Stimulated activated CD8-positive, alpha-beta memory T cell treated with anti-CD3 and anti-CD28 coated beads, Interleukin-15, amount 100 ng/mL, for 24 hours (primary cell): ENCODE measurements at places on chromosomes 2 and 18.

GRCh38 chr2:222939979-222940378 lies 79.1 kb downstream of the ACSL3 start:
- DNase-seq = no peak

GRCh38 chr2:88810017-88810416 lies 118.5 kb downstream of the RPIA start:
- no peak for DNase-seq

DNA sequence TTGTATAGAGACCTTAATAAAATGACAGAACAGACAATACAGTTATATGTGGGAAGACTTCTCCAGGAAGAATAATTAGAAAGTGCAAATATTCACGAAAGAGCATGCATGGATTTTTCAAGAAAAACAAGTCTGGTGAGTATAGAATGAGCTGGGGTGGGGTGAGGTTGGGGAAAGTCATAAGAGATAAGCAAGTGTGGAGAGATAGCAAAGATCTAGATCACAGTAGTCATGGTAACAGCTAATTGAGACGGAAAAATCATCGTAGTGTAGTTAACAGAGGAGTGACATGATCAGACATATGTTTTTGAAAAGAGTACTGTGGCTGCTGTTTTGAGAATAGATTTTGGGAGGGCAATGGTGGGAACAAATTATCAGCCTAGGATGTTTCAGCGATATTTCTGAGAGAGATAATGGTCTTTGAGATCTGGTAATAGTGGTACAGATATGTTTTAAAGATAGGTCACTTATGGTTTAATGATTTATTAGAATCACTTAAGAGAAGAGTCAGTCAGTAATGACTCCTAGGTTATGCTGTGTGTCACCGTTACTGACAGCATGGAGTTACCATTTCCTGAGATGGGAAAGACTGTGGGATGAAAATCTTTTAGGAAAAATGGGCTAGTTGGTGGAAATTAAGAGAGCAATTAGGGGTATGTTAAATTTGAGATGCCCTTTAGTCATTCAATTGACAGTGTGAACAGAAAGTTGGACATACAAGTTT lies 248.5 kb upstream of the SLC8A1 start:
- no peak for DNase-seq

DNA sequence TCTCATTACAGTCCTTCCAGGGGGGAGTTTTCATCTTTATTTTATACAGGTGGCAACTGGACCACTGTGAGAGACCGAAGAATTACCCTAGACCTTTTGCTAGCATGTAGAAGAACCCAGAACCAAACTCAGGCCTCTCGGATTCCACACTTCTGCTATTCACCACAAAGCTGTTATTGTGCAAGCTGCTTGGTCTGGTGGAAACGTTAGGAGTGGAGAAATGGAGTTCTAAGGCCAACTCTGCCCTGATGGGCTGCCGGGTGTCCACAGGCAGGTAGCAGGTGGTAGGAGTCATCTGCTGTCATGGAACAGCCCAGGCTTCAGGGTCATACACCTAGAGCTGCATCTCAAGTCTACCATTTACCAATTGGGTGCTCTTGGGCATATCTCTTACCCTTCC lies 218.8 kb downstream of the BCL11A start:
- DNase-seq = no peak

DNA sequence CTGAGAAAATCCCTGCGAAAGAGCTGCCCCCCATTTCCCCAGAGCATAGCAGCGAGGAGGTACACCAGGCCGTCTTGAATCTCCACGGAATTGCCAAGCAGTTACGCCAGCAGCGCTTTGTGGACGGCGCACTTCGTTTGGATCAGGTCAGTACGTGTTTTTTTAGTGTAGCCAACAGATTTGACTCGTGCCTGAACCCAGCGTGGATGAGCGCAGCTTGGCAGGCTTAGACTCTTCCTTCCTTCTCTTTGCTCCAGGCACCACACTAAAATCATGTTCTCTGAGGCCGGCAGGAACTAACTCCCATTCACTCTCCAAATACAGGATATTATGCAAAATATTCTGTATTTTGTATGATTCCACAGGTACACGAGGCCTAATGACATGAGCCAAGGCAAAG lies 115.3 kb upstream of the ALPP start:
- no peak for DNase-seq

GRCh38 chr2:24644032-24644431 lies 149.2 kb downstream of the PTRHD1 start:
- DNase-seq = no peak

DNA sequence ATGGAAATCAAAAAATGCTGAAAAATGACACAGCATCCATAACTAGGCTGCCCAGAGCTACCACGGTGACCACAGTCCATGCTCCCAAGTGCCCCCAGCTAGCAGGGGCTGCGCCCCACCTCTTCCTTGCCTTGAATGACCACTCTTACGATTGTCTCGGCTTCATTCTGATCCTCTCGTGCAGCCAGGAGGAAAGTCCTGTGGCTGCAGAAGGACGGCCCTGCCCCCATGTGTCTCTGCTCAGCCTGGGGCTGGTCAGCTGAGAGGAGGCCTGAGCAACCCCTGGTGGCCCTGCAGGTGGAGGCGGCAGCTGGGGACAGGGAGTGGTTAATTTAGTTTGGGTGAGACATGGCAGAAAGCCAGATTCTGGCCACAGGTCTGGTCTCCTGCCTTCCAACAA lies 54.3 kb downstream of the KCNF1 start:
- no peak for DNase-seq

- no peak for DNase-seq
Measured at GRCh38 chr2:86368161-86368824, 30.9 kb upstream of the REEP1 start.

- no peak for DNase-seq
Measured at GRCh38 chr2:215521031-215521430, 85.2 kb upstream of the FN1 start.

DNA sequence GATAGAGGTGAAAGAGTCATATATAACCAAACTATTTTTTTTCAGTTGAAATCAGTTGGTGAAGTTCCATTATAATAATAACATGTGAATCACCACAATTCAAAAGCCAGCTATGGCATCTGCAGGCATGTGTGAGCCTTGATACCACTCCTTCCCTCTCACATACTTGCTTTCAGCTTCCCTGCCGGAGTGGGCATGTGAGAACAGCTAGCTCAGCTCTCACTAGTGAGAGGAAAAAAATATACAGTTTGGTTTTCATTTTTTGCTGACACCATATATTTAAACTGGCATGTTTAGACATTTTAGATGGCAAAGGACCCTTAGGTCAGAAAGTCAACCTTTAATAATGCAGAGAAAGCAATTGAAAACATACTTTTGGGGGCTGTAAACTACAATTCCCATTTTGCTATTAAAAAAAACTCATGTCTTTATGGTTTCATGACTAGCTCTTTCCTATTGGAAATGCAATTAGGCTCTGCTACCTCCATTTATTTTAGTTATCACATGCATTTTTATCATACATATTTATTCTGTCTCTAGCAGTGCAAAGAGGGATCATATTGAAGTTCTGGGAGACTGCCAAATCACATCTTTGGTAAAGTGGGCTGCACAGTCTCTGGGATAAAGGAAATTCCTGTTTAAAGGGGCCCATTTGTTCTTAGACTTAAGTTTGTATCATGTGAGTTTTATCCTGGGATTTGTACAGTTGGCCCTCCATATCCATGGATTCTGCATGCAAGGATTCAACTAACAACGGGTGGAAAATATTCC lies 33.2 kb upstream of the SLC40A1 start:
- DNase-seq = no peak

- no peak for DNase-seq
Measured at GRCh38 chr2:208112969-208113368, 11.4 kb downstream of the CRYGD start.

- no peak for DNase-seq
Measured at GRCh38 chr2:151193576-151193975, 68.1 kb downstream of the RBM43 start.

DNA sequence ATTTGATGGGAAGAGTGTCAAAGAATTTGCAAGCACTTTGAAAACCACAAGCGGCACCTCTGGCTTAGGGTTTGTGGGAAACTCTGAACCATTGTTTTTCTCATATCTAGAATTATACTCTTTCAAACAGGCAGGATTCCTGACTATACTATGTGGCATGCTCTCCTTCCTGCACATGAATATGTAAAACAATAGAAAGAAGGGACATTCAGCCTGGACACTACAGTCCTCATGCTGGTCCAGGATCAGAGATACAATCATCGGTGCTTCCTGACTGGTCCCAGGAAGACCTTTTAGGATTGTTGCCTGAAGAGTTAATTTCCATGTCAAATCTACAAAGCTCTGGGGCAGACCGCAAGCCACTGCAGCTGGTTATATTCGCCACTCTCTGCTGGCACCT lies 55.7 kb upstream of the RASGRP3 start:
- no peak for DNase-seq

DNA sequence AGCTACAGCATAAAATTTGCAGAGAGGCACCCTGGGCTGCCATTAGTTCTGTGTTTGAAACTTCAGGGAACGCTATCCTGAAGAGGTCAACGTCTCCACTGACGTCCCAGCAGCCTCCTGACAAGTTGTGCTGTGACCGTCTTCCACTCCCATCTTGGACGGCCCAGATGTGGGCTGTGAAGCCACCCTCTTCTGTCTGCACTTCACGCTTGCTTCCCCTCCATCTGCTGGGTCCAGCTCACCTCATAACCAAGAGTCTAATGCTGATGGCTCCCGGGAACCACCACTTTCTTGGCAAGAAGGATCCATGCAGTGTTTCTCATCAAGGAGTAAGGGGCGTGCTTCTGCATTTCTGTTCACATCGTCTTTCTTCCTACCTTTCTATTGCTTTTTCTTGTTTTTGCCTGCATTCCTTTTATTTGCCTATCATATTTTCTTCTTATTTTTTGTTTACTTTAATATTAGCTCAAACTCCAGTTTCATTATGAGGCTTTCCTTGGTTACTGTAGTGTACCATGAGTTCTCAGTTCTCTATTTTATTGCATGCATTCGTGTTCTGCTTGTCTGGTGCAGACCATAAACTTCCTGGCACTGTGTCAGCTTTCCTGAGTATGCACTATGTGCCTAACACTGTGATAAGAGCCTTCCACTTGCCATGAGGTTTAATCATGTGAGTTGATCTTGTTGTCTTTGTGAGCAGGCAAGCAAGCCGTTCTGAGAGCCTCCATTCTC lies 631.8 kb upstream of the RAB6C start:
- no peak for DNase-seq

DNA sequence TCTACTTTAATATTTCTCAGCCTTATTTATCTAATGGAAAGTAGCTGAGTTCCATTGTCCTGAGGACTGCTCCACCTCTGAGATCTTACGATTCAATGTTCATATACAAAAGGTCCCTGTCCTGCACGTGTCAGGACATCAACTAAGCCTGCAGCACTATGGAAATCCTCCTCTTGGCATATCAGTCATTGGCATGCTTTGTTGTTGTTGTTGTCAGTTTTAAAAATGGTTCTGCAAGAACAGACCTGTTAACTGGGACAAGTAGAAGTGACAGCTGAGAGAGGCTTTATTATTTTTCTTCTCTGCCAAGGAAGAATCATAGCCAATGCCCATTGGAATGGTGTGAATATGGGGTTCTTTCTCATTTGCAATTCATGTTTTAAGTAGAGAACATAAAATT lies 450.1 kb upstream of the PKDCC start:
- no peak for DNase-seq

- DNase-seq = no peak
Measured at GRCh38 chr2:98815795-98816194, 84.9 kb upstream of the MGAT4A start.

GRCh38 chr2:33042819-33043218 lies 96.1 kb downstream of the LTBP1 start:
- DNase-seq = no peak

DNA sequence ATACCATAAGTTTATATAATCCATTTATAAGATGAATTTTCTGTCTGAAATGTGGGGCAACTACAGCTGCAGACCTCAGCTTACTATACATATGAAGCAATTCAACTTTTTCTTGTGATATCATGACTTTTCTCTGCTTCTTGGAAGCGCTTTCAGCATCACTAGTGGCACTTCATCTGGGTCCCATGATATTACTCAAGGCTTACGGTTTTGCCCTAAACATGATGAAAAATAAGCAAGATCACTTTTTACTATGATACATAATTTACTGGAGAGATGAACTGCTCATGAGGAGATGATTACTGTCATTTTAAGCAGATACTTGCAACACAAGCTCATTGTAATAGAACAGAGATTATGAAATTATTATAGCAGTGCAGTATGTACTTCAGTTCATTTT lies 258.0 kb upstream of the ZSWIM2 start:
- no peak for DNase-seq

DNA sequence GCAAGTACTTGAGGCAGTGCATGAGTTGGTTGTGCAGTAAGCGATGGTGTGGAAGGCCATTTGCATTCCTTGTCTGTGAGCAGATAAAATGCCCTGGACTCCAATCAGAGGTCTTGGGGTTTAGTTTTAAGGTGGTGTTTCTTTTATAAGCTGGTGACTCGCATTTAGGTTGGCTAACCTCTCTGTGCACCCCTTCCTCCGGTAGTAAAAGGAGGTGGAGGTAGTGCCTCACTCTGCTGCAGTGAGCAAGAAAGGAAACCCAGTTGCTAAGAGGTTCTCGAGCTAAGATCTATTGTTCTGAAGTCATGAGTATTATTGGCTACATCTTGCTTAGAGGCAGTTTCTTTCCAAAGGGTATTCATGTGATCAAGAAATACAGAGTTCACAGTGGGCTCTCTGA lies 74.3 kb upstream of the EML6 start:
- DNase-seq = no peak

GRCh38 chr2:67904566-67904965 lies 158.2 kb downstream of the C1D start:
- no peak for DNase-seq

DNA sequence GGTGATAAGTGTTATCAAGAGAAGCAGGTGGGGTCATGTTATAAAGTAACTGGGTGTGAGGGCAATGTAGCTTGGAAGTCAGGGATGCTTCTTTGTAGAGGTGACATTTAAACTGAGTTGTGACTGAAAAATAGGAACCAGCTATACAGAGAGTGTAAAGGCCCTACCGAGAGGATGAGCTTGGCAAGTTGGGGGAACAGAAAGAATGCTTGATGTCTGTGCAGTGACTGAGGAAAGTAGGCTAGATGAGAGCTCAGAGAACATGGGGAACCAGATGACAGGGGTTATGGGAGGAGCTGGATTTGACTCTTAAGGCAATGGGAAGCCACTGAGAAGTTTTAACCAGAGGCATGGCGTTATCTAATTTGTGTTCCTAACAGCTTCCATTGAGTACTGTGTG lies 115.3 kb downstream of the DOCK10 start:
- DNase-seq = no peak

DNA sequence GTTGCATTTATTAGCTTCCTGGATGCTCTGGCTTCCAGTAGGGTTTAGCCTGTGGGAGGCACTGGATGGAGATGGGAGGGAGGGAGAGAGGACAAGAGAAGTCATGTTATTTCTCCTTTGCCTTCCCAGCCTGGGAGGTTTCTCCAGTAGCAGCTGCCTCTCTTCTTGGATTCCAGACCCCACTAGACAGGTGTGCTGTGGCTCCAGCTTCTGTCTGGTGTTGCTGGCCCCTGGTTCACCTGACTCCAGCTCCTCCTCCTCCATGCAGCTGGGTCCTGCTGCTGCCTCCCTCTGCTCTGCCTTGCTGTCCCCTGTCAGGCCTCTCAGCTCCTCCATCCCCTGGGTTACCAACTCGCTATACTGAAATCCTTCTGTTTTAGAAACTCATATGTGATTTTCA lies 188.9 kb upstream of the TNP1 start:
- DNase-seq = no peak

- no peak for DNase-seq
Measured at GRCh38 chr2:65536596-65536995, 104.2 kb upstream of the SPRED2 start.

- no peak for DNase-seq
Measured at GRCh38 chr2:198191651-198192050, 387.3 kb downstream of the PLCL1 start.

- no peak for DNase-seq
Measured at GRCh38 chr2:65800998-65801397, 368.6 kb upstream of the SPRED2 start.

- no peak for DNase-seq
Measured at GRCh38 chr2:78941751-78942150, 83.8 kb upstream of the REG3G start.
